ENCODE measurements at places on chromosomes 6 and 20.
A peak's percentile ranks its signal among the peaks of the same experiment; 100 is the strongest.

DNA sequence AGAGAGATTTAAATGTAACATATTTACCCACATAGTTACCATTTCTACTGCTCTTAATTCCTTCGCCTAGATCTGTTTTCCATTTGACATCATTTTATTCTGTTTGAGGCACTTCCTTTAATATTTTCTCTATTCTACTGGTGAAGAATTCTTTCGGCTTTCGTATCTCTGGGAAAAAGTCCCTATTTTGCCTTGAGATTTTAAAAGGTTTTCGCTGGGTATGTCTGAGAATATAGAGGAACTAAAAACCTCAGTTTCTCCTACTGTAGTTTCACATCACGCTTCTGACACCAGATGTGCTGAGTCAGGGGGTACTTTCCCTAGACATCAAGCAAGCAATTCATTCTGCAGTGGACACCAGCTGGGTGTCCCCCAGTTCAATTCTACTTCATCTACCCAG is 61.7 kb downstream of the E2F3 start:
- no peak for DNase-seq

DNA sequence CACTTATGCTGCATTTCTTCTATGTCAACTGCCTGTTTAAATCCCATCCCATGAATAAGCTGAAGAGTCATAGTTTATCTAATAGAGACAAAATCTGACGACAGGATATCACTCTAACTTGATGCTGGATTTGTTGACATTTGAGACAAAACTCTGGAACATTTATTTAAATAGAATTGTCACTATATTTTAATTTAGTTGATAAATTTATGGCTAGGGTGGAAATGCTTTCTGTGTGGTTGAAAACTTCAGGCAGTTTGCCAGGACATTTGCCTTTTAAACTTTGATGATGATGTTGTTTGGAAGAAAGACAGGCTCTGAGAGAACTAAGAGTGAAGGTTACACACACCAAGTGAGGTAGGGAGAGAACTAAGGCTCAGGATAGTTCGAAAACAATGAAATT is 68.1 kb downstream of the GJA1 start:
- DNase-seq = no peak

GRCh38 chr6:144922120-144922722 is 637.1 kb downstream of the UTRN start:
- DNase-seq = peak; percentile 20

DNA sequence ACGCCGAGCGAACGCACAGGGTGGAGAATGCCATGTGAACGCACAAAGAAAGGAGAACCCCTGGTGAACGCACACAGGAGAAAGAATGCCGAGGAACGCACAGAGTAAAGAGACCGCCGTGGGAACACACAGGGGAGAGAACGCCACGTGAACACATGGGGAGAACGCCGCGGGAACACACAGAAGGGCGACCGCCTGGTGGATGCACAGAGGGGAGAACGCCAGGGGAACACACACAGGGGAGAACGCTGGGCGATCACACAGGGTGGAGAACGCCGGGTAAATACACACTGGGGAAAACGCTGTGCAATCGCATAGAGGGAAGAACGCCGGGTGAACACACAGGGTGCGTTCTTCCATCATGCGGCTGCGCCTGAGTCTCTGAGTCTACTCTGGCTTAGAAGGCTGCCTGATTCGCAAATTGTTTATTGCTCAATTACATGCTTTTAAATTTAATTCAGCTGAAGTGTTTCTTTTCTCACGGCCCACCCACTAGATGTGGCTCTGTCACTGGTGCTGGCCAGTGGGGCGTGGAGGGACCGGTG is 54.1 kb downstream of the RNASET2 start:
- DNase-seq = no peak

GRCh38 chr6:76982476-76983199 is 480.7 kb downstream of the HTR1B start:
- no peak for DNase-seq

DNA sequence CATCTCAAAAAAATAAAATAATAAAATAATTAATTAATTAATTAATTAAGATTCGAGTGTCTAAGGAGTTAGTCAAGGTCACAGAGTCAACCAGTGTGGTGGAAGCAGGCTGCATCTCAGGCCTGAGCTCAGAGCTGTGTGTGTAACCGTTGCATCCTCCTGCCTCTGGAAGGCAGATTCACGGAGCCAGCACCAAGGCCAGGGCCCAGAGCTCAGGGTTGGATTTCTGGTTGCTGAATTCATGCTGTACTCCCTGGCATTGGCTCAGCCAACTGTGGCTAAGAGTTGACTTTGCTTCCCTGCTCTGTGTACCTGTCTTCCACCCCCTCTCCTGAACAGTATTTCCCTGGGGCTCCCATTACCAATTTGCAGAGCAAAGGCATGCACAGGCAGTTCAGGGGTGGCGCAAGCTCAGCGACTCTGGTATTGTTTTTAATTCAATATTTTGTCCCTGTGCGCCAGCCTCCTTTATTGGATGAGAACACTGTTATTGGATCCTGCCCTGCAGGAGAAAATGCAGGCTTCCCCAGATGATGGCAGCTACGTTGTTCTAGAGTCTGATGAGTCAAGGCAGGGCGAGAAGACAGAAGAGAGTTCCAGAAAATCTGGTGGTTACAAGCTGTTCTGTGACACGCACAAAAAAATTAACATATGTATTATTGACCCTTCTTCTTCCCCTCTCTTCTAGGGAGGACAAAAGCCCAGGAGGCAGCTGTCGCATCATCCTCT is 12.3 kb upstream of the CTNNBL1 start:
- no peak for DNase-seq

DNA sequence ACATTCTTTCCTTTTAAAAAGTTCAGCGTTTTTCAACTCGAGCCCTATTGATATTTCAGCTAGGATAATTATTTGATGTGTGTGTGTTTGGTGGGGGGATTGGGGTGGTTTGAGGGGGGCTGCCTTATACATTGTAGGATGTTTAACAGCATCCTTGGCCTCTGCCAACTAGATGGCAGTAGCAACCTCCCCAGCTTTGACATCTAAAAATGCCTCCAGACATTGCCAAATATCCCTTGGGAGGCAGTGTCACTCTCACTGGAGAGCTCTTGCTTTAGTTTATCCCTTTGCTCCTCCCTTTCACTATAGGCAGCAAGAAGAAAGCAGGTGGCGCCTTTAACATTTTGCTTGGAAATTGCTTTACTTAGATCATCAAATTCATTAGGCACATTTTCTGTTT is 14.6 kb upstream of the TP53TG5 start:
- no peak for DNase-seq

DNA sequence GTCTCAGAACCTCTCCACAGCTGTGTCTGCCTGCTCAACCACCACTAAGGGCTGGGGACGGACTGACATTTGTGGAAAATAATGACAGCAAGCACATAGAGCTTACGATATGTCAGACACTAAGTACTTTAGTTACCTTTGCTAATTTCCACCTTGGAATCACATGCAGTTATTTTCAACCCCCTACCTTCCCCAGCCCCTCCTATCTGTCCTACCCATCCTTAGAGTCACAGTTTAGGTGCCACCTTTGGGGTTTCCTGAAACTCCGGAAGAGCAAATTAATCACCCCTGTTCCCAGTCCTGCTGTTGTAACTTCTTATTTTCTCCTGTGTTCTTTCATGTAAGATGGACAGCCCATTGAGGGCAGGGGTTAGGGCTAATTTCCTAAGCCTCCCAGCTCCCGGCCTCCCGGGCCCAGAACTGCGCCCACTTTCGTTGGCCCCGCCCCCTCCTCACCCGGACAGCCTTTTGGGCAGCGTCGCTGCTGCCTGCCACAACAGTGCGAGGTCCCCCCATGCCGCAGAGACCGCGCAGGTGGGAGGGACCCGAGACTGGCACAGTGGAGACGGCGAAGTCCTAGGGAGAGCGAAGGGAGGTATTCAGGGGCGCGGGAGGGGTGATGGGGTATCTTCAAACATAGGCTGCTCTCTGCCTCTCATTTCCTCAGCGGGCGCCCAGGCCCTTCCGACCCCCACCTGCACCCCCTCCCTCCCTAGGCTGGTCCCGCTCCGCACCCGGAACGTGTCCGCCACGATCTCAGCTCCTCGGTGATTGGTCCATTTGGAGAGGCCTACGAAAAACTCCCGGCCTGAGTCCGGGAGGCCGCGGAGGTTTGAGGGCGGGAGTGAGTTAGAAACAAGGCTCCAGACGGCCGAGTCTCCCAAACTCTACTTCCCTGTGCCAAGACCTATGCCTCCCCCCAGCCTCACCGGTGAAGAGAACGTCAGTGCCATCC is 1.1 kb downstream of the DDAH2 start:
- DNase-seq = peak; percentile 41

DNA sequence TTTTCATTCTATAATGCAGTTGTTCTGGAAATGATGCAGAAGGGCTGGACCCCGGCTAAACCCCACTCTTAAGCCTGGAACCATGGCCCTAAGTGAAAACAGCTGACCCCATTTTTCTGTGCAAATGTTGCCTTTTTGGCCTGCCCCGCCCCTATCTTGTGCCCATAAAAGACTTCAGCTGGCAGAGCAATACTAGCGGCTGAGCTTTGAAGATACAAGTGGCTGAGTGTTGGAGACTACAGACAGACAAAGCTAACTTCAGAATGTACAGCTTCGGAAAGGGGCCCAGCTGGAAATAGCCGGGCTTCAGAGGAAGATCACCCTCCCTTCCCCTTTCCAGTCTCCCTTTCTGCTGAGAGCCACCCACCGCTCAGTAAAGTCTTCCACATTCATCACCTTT is 258.6 kb upstream of the SPTLC3 start:
- no peak for DNase-seq

DNA sequence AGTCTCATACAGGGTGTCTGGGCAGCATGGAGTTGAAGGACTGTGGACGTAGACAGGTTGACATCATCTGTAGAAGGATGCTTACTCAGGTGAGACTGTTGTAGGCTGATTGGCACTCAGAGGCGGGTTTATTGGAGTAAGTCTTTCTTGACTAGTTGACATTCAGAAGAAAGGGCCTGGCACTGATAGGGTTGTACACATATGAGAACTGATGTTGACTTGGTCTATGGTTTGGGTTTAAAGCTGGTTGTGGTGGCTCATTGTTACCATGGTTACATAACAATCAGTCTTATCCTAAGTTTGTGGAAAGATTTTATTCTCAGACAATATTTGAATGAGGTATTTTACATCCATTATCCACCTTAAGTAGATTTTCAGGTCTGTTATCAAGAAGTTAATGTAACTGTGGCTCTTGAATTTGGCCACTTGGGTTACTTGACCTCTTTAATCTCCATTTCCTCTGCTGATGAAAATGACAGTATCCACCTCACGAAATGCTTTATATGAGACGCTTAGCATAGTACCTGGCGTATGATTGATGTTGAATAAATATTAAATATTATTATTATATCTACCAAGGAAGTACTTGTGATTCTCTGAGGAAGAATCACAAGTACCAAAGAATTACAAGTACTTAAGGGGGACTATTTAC is 109.3 kb downstream of the DNAH8 start:
- no peak for DNase-seq

GRCh38 chr6:45074439-45074838 is 253.7 kb upstream of the RUNX2 start:
- DNase-seq = no peak

DNA sequence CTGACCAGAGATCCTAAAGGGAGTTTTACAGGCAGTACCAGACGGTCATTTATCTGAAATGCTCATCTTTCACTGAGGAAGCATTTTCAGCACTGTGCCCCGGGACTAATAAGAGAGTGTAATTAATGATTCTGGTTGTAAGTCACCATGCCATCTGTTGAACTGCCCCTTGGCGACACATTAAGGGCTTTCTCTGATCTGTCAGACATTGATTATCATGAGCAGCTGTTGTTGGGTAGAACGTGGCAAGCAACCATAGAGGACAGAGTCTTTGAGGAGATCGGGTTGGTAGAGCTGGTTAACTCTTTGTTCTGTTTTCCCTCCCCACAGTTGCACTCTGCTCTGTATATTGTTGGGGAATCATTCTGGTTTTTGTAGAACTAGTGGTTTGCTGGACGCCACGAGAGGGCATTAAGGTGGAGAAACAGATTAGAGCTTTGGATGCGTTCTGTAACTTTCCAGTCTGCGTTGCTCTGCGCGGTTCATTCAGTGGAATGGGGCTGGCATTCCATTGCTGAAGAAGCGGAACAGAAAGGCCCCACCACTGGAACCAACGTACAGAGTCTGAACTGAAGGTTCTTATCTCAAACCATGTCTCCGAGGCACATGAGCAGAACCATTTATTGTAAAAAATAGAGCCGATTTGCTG is 34.3 kb downstream of the RPRD1B start:
- DNase-seq = no peak

DNA sequence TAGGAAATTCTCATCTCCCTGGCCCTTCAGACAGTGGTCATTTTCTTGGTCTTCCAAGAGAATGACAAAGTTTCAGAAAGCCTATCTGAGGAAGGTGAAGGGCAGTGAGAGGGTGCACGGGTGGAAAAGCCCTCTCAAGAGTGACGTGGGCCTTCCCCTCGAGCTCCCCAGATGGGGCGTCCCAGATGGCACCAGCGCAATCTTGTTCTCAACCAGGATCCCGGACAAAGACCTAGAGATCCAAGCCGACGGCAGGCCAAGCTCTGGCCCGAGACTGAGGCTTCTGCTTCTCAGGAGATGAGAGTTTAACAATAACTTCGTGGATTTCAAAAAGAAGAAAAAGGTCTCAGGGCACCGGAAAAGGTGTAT is 797 bp upstream of the ZNF133 start:
- DNase-seq = peak; percentile 24

GRCh38 chr6:165439928-165440554 is 130.6 kb upstream of the C6orf118 start:
- DNase-seq = no peak

DNA sequence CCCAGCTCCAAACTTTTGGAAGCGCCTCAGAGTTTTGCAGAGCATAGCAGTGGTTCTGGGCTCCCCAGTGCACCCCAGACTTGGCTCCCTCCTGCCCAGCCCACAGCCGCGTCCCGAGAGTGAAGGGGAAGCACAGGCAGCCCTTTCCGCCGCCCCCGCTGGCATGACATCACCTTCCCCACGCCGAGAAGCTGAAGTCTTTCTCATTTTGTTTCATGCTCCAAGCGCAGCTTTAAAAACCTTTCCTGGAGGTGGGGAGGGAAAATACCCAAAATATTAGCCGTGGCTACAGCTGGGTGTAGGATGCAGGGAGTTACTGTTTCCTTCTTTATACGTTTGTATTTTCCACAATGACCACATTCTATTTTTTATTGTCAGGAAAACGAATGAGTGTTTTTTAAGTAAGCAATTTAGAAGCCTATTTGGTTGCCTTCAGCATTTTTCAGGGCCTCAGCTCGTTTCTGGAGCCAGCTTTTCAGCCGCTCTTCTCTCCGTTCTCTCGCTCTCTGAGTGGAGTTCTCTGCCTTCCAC is 72.9 kb downstream of the SNX5 start:
- DNase-seq = peak; percentile 79

GRCh38 chr20:63500902-63501817 is 2.3 kb upstream of the EEF1A2 start:
- DNase-seq = no peak

- DNase-seq = no peak
Measured at GRCh38 chr6:168528474-168529095, 87.6 kb downstream of the SMOC2 start.

DNA sequence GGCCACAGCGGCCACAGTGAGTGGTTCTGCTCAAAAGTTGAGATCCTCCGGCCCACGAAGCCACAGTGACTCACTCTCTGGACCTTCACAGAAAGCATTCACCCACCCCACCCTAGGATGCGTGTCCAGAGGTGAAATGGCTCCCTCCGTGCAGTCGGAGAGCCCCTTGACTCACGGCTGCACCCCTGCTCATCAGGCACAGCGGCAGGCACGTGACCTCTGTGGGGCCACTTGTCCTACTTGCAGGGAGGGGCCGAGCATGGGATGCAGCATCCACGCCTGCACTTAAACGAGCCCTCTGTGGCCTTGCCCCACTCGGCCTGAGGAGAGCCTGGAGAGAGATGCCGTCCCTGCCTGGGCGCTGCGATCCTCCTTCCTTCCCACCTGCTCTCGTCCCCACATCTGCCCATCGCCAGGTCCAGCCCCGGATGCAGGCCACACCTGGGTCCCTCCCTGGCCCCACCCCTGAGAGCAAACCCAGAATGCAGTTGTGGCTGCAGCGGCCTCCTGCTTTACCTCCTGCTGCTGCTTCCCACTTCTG is 28.7 kb downstream of the NTSR1 start:
- DNase-seq = peak; percentile 13

All from left cardiac atrium (tissue), 4 donors.